Cardiac atrium fibroblast (primary cell): ENCODE measurements at places on chromosomes 3 and 15. TPM values are rescaled to one million over a fixed set of nuclear protein-coding genes. Genes with fewer than 3 reads are reported as not detected.

The GPR62 gene
- total RNA-seq, result not detected in 2 replicates

The GMNC gene
- total RNA-seq, result 0.18 and 0.32 TPM in 2 replicates

The TMED3 gene
- total RNA-seq, result 196 and 253 TPM in 2 replicates

The OCA2 gene
- not detected in 2 replicates for total RNA-seq

The KIF23 gene
- total RNA-seq, result 4.9 and 9.9 TPM in 2 replicates
